ENCODE measurements at places on chromosomes 7 and 10. TPM values are rescaled to one million over a fixed set of nuclear protein-coding genes. Genes with fewer than 3 reads are reported as not detected.

The NXPH1 gene
- total RNA-seq, result not detected

The CACNA2D1 gene
- total RNA-seq, result 61.6 TPM

The CFAP43 gene
- total RNA-seq, result 0.11 TPM

The TMEM196 gene
- total RNA-seq, result not detected

The TCAF1 gene
- 63.2 TPM for total RNA-seq

The TSPAN33 gene
- 0.11 TPM for total RNA-seq

The AGAP5 gene
- 2.7 TPM for total RNA-seq

The SSC4D gene
- total RNA-seq, result 0.55 TPM

The SLC26A5 gene
- not detected for total RNA-seq

The AGR3 gene
- total RNA-seq, result not detected

The FAM25C gene
- not detected for total RNA-seq

The AEBP1 gene
- 165 TPM for total RNA-seq

The FOXI2 gene
- not detected for total RNA-seq

The ADARB2 gene
- not detected for total RNA-seq

The BICC1 gene
- total RNA-seq, result 23.6 TPM

The LRRC18 gene
- not detected for total RNA-seq

The WEE2 gene
- not detected for total RNA-seq

The GIMAP6 gene
- 0.25 TPM for total RNA-seq

The SBDS gene
- total RNA-seq, result 94.7 TPM

The NUTM2E gene
- not detected for total RNA-seq

The UTF1 gene
- total RNA-seq, result not detected

The COL28A1 gene
- total RNA-seq, result 0.55 TPM

The ANKRD30A gene
- not detected for total RNA-seq

The CEP55 gene
- 117 TPM for total RNA-seq

The LRGUK gene
- total RNA-seq, result 0.12 TPM

The SMURF1 gene
- total RNA-seq, result 20.8 TPM

The CRHR2 gene
- not detected for total RNA-seq
